ENCODE measurements at places on chromosomes 2 and 18.

GRCh38 chr2:110116033-110116710, 550 bp upstream of the MALL start:
- no peak for DNase-seq

- no peak for DNase-seq
These were observed 134.5 kb upstream of the PKDCC start for GRCh38 chr2:41913311-41913710.

- no peak for DNase-seq
These were observed 50.5 kb downstream of the TFPI start for GRCh38 chr2:187503700-187504099.

GRCh38 chr2:152175012-152175367, 573 bp downstream of the STAM2 start:
- no peak for DNase-seq

GRCh38 chr2:241445426-241445825, 63.0 kb downstream of the STK25 start:
- no peak for DNase-seq

GRCh38 chr18:45165871-45166270, 449.4 kb upstream of the SLC14A2 start:
- no peak for DNase-seq

DNA sequence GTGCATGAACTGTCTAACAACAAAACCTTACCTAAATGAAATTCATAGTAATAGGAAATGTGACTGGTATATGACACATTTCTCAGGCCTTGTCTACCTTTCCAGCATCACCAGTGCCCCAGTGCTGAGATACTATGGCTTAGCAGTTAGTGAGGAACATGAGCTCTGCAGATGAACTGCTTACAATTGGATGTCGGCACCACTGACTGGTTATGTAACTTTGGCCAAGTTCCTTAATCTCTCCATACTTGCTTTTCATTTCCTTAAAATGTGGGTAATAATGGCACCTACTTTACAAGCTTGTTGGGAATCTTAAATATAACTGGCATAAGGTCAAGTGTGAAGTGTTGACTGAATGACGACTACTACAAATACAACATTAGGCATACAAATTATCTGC, 136.3 kb downstream of the OLA1 start:
- no peak for DNase-seq

DNA sequence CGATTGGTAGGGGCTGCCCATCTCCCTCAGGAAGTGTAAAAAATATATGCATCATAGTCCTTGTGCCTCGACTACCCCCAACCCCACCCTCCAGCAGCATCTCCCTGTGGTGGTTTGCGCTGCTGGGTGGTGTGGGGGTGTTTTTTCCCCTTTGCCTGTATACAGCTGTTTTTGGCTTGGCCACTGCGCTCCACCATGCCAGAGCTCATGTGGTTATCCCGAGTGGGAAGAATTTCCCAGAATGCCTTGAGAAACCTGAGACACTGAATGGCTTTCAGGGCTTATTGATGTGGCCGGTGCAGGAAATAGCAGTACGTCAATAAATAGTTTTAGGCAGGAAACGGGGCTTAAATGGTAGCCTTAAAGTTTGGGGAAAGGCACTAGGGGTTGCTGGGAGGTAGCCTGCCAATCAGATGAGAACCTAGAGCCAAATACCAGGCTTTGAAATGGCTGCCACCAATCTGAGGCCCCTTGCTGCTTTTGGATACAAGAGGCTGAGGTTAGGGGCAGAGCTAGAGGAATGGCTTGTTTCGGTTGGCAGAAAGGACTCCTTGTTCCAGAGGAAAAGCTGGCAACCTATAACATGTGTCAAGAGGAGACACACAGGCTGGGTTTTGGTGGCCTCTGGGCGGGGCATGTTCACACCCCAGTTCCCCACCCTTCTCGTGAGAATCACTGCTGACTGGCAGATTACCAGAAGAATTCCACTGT, 144.1 kb downstream of the SMAD7 start:
- DNase-seq, result no peak

DNA sequence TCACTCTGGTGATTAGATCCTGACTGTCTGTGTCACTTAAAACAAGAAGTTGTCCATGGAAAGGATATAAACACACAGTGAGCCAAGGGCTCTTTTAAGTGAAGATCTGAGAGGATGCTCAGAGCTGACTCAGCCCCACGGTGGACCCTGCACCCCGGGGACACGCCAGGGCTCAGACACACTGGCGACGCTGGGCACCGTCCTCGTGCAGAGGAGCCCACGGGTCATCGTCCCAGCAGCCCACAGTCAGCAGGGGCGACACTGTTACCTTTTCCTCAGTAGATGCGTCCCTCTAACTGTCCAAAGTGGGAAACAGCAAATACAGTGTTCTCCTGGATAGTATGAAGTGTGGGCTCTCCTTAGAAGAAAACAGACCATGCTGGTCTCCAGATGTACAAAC, 225.6 kb downstream of the HDAC4 start:
- no peak for DNase-seq

GRCh38 chr2:227117027-227117426, 47.0 kb downstream of the COL4A4 start:
- no peak for DNase-seq

DNA sequence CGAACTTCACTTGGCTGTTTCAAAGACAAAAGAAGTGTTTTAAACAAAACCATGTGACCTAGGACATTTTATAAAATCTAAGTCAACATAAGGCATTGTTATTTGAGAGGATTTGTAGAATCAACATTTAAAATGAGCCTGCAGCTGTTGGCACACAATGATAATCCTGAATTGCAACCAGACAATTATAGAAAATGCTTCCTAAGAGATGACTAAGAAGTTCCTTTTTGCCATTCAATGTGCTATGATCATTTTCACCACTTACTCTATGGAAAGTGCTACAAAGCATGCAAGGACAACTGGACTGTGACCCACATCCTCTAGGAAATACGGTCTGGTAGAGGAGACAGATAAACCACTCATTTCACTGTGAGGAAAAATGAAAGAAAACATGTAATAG, 246.4 kb downstream of the CDH20 start:
- DNase-seq, result no peak

Measured in stimulated activated CD8-positive, alpha-beta memory T cell treated with anti-CD3 and anti-CD28 coated beads, Interleukin-15, amount 100 ng/mL, for 24 hours (primary cell).